ENCODE measurements at places on chromosomes 2 and 18. TPM values are rescaled to one million over a fixed set of nuclear protein-coding genes. Genes with fewer than 3 reads are reported as not detected.

Gene HOXD13
- not detected for total RNA-seq

Gene TUBA3D
- total RNA-seq = 0.15 TPM

Gene SCG2
- not detected for total RNA-seq

Gene ZNF519
- total RNA-seq = 1.2 TPM

Data from left lobe of liver (tissue), 2 donors.